ENCODE measurements at places on chromosomes 5 and 9.

- DNase-seq = no peak
Observed at GRCh38 chr9:31323726-31324444, 1060.6 kb upstream of the ACO1 start.

GRCh38 chr9:126612326-126612812, 1.4 kb upstream of the LMX1B start:
- peak; percentile 74 for DNase-seq

DNA sequence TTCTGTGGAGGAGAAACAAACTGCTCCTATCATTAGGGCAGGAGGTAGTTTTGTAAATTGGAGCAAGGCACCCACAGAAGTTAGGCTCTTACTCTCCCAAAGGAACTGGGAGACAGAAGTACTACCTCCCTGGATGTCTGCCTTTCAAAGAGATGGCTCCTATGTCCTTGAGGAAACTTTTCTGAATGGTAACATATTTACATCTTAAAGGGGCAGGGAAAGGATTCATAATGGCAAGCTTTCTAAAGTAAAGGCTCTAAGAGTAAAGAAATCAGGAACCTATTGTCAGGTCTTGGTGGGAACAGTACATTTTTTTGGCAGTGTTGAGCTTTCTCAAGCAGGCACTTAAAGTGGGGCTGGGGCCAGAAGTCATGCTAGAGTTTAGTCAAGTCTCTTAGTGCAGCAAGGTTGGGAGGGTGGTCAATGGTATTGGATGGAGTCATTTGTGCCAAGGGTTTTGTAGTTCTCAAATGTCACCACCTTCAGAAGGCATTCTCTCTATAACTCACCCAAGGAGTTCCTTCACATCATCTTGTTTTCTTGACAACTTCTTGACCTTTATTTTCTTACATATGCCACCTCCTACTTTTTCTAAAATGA, 26.3 kb upstream of the NDFIP1 start:
- DNase-seq = no peak

DNA sequence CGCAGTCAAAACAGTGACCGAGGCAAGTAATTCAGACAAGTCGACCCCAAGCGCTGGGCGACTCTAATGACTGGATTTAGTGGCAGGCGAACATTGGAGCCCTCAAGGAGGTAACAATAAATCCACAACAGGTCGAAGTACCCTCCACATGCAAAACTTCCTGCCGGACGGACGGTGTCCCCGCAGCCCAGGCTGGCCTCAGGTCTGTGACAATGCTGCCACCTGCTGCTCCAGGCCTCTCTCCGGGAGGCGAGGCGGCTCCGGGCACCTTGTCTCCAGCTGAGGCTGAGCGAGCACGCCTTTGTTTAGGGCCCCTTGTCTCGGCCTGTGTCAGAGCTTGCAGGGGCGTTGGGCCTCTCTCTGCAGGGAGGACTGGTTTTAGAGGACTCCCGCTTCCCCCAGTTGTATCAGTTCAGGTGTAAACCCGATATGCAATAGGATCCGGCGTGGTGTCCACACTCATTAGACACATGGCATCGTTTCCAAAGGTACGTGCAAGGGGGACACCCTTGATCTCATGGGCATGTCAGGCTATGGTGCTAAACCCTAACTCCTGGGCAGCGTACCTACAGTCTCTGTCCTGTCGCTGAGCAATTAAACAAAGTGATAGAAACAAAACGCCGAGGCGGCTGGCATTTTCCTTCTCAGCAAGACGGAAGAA, 628.0 kb upstream of the ADAMTS16 start:
- peak; percentile 67 for DNase-seq

- DNase-seq = no peak
Observed at GRCh38 chr9:91951944-91952520, 2.0 kb upstream of the ROR2 start.

DNA sequence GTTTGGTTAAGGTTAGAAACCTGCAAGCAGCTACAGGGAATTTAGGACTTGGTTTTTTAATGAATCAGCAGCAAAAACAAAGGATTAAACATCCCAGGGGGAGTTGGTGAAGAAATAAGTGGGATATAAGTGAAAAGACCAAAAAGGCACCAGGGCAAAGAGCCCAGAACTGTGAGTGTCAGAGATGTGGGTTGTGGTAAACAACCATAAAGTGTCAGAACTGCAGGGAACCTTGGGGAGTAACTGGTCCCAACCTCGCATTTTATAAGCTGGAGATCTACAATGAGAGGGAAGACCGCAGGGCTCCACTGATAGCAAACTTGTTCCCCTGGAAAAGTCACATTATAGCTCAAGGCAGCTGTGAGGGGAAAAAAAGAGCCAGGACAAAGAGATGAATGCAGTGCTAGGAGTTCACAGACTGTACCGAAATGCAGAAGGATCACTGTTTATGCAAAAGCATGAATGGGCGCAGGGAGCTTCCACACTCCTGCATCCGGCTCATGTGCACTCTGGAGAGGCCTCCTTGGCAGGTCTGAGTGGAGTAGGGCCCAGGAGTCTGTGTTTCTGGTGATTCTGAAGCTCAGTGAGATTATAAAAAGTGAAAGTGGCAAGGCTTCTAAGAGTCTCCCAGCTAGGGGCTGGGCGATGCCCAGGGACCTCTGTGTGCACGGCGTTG, 156.3 kb downstream of the GOLPH3 start:
- no peak for DNase-seq

DNA sequence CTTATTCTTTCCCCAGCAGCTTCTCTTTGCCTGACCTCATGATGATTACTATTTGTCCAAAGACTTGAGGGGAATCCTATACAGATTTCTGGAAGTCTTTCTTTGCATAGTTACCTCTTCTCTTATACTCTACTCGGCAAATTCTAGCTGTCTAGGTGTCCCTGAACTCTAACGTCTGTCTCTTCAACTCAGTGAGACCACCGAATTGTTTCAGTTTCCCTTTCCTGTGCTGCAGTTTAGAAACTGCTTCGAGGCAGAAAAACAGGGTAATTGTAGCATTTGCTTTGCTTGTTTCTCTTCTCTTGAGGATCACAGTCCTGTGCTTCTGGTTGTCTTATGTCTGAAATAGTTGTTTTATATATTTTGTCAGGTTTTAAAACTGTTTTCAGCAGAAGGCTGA, 14.8 kb downstream of the LVRN start:
- no peak for DNase-seq

- no peak for DNase-seq
Observed at GRCh38 chr5:16525651-16526050, 60.1 kb upstream of the ZNF622 start.

DNA sequence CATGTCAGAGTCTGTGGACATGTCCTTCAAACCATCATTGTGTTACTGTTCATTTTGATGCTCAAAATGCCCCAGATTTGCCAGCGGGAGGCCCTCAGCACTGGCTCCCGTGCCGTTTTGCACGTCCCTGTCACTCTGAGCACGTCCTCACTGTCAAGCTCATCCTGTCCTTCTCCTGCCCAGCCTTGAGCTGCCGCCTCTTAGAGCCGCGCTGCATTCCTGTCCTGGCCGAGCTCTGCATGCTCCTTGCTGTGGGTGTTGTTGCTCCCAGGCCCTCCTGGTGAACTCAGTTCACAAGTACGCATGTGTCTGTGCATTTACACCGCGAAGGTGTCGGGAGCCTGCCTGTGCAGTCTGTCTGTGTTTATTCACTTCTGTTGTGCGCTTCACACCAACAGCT, 62.2 kb downstream of the WNK2 start:
- no peak for DNase-seq

- DNase-seq = no peak
Observed at GRCh38 chr5:124957063-124957462, 210.6 kb upstream of the ZNF608 start.

DNA sequence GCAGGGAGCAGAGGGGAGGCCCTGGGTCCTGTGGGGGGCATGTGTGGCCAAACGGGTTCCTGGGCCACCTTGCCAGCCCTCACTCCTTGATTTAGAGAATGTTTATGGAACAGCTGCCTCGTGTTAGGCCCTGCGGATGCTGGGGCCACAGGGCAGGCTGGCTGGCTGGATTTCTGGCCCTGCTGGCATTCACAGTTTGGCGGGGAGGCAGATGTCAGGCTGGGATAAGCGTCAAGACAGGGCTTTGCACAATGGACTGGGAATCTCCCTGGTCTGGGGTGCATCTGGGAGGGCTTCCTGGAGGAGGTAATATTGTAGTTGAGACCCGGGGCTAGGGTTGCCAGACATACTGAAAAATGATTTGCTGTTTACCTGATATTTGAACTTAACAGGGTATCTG, 13.8 kb downstream of the NCS1 start:
- no peak for DNase-seq

DNA sequence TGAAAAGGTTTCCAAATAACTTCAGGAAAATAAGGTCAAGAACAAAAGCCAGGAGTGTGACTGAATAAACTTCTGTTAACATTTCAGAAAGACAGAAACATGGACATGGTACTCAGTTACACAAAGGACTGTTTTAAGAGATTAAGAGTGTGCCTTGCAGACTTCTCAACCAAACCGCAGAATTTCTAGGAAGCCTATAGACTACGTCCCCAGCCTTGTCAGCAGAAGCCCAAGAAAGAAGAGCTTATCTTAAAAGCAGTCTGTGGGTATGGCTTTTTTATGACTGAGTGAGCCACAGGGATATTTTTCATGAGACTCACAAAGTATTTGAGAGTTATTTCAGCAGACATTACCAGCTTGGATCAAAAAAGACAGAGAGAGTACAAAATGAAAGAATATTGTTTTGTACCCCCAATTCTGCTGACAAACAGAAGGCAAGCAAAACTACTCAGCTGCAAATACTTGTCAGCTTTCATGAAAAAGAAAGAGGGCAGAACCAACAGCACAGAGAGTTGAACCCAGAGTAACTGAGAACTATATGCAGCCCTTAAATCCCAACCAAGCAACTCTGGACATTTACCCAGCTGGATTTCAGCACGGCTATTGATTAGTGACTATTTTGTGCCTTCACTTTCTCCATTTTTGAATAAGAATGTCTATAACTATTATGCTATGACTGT, 711.0 kb upstream of the CTNND2 start:
- no peak for DNase-seq

DNA sequence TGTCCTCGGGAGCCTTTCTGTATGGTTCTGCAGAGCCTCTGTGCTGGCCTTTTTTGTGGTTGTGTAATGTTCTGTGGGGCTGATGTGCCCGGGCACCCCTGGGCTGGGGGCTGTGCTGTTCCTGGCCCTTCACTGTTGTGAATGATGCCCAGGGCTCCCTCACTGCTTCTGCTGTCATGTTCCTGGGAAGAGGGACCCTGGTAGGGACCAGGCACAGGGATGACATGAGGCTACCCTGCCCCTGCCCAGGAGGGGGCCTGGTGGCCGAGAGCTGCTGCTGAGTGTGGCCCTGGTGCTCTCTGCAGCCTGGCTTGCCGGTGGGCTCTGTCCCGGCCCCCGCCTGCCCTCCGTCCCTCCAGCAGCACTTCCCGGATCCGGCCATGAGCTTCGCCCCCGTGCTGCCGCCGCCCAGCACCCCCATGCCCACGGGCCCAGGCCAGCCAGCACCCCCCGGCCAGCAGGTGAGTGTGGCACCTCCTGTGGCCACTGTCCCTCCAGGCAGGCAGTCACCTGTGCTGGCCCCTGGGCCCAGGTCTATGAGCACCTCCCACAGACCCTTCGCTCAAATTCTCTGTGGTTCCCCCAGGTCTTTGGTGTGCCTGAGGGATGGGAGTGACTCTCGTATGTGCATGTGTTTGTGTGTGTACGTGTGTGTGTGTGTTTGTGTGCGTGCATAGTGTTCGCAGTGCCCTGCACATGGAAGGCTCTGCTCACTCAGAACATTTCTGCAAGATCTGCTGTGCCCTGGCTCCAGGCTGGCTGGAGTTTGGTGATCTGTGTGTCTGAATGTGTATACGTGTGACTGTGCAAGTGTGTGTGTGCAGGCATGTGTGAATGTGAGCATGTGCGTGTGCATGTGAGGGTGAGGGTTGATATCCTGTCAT, 72.3 kb downstream of the WNK2 start:
- no peak for DNase-seq

DNA sequence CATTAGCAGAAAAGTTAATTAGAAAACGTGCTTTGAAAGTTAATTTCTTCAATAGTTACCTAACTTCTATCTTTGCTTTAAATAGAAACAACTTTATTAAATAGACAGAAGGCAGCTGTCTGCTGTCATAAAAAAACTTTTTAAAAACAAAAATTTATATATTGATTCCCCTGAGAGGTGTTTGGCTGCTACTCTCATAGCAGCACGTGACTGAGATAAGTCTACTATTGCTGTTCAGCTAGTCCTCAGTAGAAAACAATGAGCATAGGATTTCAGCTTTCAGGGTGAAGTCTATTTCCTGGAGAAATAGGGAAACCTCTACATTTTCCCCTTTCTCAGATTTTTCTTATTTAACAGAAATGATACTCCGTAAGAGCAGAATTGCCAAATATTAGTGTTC, 135.0 kb upstream of the FBN2 start:
- DNase-seq = no peak

DNA sequence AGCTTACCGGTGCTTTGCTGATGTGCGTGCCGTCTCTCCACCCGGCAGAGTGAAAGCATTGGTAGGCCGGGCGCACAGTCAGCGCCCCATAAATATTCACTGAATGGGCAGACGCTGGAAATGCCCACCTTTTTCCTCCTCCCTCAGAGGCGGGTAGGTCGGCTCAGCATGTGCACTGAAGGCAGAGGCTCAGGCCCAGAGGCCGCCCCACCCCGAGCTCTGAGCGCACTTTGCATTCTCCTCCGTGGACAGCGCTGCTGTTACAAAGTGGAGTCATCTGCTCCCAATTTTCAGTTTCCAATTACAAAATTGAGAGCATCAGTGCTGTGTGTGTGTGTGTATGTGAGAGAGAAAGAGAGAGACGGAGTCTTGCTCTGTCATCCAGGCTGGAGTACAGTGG, 10.6 kb downstream of the UCK1 start:
- no peak for DNase-seq

Data from right kidney (tissue), 9 donors.